Mesenteric fat pad (tissue), 1 donor: ENCODE measurements at places on chromosomes 1 and 21. TPM values are rescaled to one million over a fixed set of nuclear protein-coding genes. Genes with fewer than 3 reads are reported as not detected.

- DNase-seq, result no peak
Observed at GRCh38 chr1:184163674-184164465, 112.3 kb downstream of the TSEN15 start.

DNA sequence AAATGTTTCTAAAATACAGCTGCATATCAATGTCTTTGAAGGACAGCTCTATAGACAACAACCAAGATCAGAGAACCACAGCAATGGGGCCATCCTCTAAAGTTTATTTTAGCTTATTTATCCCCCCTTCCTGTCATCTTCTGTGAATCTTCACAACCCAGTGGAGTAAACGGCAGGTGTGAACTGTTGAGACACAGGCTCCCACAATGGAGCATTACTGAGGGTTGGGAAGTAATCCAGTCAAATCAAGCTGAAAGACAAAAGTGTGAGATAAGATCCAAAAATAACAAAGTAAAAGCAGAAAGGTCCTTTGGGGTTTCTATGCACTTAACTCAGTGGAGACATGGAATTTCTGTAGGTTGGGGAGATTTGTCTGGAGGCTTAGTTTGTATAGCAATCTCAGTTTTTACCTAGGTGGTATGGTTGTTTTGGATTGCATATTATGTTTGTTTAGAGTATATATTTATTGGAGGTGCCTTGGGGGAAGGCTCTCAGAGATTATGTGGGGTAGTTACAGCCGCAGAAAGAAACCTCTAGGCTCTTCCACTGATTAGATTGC, 286.9 kb upstream of the ADGRL2 start:
- DNase-seq, result no peak

GRCh38 chr1:239771550-239771949, 320.1 kb upstream of the FMN2 start:
- DNase-seq, result no peak

DNA sequence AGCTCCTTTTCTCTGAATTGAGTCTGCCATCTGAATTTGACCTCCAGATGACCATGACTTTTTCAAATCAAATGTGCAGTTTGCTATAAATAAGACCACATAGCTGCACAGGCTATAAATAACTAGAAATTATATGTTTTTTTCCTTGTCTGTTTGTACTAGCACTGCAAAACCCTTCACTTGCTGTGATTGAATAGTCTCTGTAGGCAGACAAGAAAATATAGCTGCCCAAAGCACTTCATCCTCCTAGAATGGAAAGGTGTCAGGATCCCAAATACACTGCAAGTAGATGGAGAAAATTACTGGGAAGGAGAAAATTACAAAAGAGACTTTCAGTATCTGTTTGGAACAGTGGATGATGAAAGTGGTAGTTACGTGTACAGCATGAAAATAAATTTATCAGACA, 175.8 kb downstream of the APP start:
- DNase-seq, result no peak

DNA sequence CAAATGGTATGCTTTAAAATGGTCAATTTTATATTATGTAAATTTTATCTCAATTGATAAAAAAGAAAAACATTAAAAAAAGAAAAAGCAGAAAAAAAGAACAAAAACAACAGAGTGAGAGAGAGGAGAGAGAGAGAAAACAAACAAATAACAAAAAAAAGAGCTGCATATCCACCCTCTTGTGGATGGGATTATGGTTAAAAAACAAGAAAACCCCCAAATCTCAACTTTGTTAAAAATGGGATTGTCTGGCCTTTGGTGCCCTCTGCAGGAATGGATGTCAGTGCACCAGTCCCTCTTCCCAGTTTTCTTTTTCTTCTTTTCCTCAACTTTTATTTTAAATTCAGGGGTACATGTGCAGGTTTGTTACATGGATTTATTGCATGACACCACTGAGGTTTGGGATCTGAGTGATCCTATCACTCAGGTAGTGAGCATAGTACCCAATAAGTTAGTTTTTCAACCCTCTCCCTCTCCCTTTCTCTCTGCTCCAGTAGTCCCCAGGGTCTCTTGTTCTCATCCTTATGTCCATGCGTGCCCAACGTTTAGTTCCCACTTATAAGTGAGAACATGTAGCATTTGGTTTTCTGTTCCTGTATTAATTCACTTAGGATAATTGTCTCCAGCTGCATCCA, 28.1 kb downstream of the RNF187 start:
- DNase-seq, result no peak

GRCh38 chr1:173476197-173476664, 904 bp upstream of the PRDX6 start:
- no peak for DNase-seq

Gene KPRP
- not detected for total RNA-seq

Gene LHX4
- total RNA-seq, result 0.06 TPM

Gene LAMC1
- total RNA-seq, result 370 TPM

- DNase-seq, result no peak
Observed at GRCh38 chr1:198212675-198213074, 55.9 kb downstream of the NEK7 start.

Gene RIMKLA
- 0.39 TPM for total RNA-seq

DNA sequence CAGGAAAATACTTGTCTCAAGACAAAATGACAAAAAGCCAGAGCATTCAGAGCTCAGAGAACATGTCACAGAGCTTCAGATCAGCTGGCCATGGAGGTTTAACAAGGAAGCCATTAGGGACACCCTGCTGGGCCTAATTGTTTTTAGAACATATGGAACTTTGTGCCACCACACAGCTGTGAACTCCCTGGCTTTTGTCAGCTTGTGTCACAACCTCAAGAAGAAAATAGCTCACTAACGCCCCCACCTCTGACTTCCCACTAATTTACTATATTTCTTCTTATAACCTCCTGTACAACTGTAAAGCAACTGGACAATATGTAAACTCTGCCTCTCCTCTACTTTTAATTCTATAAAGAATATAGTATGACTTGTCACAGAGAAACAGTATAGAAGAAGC, 21.0 kb upstream of the TDRD10 start:
- no peak for DNase-seq

DNA sequence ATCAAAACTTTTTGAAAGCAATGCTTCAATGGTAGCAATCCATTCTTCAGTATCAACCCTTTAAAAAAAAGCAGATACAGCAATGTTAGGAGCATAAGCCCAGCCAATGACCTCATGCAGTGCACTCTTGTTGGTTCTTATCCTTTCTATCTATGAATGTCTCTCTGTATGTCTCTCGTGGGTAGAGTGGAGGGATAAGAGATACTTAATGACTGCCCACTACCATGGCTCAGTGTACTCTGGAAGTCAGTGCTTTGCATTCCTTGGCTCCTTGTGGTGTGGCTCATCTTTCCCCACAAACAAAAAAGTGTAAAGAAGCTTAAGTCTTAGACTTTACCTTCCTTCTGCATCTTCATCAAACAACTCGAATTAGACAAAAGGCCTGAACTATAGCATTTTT, 50.3 kb downstream of the PCSK9 start:
- DNase-seq, result no peak

- DNase-seq, result peak; percentile 86
Observed at GRCh38 chr1:202237052-202237451, 43.5 kb downstream of the LGR6 start.

DNA sequence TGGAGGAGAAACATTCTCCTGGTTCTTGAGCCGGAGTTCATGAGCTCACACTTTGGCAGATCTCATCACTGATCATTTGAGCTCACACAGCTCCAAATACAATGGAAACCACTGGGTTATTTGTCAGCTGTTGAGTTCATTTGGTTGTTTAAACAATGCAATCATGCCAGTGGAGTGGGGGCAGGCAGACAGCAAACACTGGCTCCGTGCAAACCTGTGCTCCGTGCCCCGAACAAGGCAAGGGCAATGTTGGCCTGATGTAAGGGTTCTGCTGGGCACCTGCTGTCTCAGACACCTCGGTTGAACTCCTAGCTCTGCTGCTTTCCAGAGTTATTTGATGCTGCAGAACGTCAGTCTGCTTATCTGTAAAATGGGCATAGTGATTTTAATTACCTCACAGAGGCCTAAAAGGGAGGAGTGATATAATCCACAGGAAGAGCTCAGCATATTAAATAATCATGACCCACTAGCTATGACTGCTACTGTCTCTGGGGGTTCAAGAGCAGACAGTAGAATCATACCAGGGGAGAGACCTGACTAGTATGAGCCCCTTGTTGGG, 20.0 kb upstream of the CLIC6 start:
- DNase-seq, result no peak

GRCh38 chr1:203287109-203287893, 18.0 kb upstream of the BTG2 start:
- DNase-seq, result no peak

Gene TCHH
- total RNA-seq, result 1.1 TPM

Gene KIF21B
- total RNA-seq, result 2.8 TPM

DNA sequence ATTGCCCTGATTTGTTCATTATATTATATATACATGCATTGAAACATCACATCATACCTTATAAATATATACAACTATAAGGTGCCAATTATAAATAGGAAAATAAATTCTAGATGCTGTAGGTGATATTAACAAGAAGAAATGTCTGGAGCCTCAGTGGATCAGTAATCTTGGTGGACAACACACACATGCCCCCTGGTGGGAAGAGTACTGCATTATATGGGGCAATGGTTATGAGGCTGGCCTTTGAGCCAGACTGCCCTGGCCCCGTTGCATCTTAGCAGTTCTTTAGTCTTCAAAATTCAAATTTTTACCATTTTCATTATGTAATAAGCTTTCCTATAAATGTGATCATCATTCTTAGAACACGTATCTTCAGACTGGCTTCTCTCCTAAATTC, 335.0 kb upstream of the GREM2 start:
- no peak for DNase-seq

DNA sequence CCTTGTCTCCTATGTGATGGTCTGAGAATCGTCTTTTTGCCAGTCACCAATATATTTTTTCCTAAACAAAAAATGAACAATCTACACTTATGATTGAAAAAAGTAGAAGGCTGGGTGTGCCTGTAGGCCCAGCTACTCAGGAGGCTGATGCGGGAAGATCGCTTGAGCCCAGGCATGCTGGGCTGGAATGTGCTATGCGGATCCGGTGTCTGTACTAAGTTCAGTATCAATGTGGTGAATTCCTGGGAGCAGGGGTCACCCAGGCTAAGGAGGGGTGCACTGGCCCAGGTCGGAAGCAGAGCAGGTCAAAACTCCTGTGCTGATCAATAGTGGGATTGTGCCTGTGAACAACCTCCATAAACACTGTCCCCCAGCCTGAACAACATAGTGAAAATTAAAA, 25.7 kb upstream of the C1orf198 start:
- DNase-seq, result no peak

Gene LCE2C
- not detected for total RNA-seq

DNA sequence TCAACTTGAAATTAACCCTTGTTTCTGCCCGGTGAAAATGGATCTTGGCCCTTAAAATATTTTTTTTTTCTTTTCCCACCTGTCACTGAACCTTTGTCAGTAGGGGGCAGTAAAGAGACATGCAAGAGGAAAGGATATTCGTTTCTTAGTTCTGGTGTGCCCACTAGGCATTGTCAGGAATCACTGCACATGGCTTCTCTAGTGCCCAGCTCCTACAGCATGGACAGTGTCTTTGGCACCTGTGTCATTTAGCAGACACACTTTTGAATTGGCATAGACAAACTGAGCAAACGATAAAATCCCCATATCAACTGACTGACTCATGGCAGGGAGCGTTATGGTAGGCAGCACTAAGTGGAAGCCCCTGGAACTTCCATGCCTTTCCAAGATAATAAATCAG, 1048.1 kb downstream of the BRINP3 start:
- DNase-seq, result no peak

- DNase-seq, result no peak
Observed at GRCh38 chr1:73310797-73311381, 887.1 kb downstream of the LRRIQ3 start.

- DNase-seq, result no peak
Observed at GRCh38 chr1:218079820-218080219, 205.3 kb upstream of the RRP15 start.
